ENCODE measurements at places on chromosomes 1 and 21.

GRCh38 chr1:197284325-197284724 lies 16.3 kb downstream of the CRB1 start:
- no peak for DNase-seq

DNA sequence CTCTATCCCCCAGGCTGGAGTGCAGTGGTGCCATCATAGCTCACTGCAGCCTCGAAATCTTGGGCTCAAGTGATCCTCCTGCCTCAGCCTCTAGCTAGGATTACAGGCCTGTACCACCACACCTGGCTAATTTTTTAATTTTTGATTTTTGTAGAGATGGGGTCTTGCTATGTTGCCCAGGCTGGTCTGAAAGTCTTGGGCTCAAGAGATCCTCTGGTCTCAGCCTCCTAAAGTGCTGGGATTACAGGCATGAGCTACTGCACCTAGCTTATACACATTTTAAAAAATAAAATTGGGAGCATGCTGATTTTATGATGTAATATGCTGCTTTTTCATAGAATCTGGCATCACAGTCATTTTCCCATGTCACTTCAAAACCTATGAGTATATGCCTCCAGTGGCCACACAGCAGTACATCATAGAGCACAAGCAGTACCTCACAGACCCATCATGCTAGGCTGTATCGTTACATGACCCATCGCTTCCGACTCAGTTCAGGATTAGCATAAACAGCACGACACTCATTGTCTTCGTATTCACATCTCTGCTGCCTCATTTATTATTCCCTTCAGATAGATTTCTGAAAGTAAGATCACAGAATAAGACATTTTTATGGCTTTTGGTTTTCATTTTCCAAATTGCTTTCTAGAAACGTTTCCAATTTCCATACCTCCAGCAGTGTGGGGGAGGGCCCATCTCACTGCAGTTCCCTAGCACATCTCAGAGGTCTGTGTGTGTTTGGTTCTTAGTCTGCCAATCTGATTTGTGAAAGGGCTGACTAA lies 35.9 kb upstream of the CCSAP start:
- no peak for DNase-seq

DNA sequence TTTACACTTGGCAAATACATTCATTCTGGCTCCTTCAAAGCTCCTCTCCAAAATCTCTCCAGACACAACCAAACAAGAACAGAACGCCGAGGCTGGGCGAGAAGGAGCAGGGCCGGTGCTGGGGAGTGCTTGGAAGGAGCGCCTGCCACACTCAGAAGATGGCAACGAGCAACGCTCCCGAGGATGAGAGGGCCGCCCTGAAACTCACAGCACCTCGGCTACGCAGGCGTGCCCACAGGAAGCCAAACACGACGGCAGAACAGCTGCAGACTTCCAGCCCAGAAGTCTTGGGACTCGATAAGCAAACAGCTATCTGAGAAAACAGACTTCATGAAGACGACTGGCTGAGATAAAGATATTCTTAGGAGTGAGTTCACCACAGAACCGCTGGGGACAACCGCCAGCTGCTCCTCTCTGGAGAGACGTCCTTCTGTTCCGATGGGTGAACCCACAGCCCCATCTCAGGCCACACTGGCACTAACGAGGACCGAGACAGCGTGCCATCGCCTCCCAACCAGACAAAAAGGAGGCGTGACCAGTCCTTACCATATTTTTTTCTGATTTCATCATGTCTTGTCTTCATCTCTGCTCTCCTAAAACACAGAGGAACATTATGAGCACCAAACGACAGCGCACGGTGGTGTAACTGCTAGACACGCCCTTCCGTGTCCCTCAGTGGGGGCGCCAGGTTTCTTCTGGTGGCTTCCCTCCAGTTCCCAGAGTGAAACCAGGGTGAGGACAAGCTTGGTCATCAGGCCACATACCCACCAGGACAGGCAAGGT lies 18.6 kb downstream of the PTTG1IP start:
- DNase-seq = no peak

DNA sequence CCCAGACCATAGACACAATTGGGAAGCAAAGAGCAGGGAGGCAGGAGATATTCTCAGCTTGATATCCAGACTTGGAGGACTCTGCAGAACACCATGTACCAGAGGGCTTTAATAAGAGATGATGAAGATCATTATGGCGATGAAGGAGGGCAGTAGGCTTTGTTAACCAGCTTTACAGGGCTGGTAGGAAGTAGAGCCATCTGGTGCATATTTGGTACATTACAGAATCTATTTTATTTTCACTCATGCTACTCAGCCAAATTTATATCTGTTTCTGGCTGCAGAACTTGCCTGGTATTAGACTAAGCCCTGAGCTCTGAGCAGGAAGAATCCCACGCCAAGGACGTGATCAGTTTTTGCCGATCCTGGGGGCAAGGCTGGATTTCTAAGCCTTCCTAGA lies 61.8 kb upstream of the SYT6 start:
- DNase-seq = no peak

DNA sequence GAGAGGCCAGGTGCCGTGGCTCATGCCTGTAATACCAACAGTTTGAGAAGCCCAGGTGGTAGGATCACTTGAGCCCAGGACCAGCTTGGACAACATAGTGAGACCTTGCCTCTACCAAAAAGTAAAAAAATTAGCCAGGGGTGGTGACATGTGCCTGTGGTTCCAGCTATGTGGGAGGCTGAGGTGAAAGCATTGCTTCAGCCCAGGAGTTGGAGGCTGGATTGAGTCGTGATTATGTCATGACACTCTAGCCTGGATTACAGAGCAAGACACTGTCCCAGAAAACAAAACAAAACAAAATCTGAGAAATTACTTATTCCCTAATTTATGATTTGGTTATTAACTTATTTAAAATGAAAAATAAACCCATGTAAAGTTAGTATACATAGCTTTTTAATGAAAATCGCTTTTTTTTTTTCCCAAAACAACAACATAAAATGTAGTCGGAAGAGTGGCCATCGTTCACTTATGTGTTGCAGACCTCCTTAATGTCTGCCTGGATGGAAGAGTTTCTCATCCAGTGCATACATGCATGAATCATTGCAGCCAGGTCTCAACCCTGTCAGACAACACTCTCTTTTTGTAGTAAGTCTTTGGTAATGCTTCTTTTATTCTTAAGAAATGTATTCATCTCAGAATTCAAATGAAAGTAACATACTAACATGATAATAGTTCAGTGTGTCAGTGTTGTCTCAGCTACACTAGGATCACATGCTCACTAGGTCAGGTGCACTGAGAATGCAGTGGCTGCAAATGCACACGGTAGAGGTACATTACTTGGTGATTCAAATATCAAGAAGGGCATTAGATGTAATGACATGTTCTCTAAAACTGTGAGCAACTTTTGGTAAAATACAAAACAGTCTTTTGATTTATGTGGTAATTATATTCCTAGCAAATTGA lies 28.0 kb downstream of the ITSN1 start:
- no peak for DNase-seq

DNA sequence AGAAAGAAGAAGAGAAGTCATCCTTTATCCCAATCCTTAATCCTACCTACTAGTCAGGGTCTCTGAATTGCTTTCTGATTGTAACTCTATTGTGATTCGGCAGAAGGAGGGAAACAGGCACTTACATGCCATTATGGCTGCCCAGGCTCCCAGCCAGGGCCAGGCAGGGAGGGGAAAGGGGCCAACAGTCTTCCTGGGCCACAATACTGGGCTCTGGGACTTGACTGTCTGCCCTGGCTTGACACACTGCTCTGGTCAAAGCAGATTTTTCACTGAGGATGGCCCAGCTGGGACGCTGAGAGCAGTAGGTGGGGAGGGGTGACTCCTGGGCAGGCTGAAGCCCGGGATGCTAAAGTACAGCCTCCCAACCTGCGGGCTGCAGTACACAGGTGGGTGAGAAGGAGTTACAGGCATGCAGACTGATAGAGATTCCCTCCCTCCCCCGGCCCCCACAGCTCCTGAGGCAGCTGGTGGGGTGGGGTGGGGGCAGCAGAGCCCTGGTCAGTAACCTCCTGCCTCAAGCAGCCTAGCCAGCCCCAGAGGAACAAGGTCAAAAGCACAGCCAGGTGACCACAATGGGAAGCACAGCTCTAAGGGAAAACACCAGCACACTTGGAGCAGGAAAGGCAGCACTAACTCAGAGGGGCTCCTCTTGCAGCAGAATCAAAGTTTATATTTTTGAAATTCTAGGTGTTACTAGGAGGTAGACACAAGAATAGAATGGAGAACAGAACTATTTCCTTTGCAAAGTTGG lies 25.3 kb downstream of the KCND3 start:
- DNase-seq = no peak

DNA sequence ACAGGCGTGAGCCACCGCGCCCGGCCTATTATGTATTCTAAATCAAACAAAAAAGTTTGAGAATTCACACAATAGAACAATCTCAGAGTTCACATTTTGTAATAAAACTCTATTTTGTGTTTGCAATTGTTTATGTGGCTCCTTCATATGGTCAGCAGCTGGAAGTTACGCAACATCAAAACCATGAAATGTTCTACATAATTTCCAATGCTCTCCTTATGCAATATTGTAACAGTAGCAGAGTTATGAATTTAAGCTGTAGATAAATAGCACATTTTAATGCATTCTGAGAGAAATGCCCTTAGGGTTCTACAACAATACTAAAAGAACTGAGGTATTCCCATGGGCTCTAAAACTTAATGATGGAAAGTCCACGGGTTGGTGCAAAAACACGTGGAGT lies 62.3 kb upstream of the COL11A1 start:
- no peak for DNase-seq

GRCh38 chr1:50027794-50028193 lies 4.0 kb upstream of the AGBL4 start:
- DNase-seq = peak; percentile 92

DNA sequence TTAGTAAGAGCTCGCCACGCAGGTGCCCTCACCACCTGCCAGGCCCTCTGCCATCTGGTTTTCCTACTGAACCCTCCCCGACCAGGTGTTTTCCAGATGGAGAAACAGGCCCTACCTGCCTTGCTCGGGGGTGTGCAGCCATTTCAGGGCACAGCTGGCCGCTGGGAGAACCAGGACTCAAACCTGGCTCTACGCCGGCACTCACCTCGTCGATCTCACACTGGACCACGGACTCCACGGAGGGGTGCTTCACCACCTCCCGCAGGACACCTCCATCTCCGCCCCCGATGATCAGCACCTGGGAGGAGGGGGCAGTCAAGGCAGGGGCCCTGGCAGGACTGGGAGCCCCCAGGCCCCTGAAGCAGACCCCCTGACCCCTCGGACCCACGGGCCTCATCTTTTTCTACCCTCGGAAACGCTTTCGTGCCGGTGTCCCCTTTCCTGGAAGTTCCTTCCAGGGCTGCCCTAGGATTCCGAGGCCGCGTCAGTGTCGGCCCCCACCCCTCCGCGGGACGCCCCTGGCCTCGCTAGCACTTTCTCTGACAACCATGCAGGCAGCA lies 1.1 kb downstream of the SRM start:
- DNase-seq = peak; percentile 17

DNA sequence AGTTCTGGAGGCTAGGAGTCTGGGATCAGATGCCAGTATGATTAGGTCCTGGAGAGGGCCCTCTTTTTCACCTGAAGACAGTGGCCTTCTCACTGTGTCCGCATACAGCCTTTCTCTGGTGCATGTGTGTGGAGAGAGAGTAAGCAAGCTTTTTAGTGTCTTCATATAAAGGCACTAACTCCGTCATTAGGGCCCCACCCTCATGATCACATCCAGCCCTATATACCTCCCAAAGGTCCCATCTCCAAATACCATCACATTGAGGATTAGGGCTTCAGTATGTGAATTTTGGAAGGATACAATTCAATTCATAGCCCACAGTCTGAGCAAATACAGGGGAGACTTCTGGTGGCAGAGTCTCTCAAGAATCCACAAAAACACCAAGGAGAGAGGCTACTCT lies 176.6 kb downstream of the BACH1 start:
- DNase-seq = no peak

DNA sequence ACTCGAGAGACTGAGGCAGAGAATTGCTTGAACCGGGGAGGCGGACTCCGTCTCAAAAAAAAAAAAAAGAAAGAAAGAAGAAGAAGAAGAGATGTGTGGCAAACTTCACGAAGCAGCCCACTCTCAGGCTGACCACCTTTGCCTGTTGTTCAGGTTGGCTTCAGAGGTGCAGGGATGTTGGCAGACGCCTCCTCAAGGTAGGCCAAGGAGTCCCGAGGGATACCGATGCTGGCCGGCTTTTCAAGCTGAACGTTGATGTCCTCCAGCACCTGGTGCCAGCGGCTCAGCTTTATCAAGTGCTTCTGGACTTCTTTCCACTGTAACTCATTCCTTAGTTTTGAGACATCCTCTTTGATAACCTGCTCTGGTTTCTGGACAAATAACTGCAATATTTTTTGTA lies 243.8 kb upstream of the ADGRL2 start:
- no peak for DNase-seq

DNA sequence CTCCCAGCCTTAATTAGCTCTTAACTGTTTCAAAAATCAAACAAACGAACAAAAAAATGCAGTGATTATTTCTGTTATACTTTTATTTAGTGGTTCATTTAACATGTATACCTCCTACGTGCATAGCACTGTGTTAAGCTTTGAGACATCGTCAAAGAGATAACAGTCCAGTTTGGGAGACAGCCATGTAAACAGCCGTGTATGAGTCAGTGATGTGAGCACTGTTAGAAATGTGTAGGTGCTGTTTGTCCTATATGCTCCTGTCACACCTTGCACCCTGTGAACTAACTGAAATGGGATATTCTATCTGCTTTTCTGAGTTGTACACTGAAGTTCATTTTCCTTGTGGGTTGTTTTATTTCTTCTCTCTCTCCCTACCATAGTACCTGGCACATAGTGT lies 109.7 kb upstream of the CACYBP start:
- DNase-seq = no peak

DNA sequence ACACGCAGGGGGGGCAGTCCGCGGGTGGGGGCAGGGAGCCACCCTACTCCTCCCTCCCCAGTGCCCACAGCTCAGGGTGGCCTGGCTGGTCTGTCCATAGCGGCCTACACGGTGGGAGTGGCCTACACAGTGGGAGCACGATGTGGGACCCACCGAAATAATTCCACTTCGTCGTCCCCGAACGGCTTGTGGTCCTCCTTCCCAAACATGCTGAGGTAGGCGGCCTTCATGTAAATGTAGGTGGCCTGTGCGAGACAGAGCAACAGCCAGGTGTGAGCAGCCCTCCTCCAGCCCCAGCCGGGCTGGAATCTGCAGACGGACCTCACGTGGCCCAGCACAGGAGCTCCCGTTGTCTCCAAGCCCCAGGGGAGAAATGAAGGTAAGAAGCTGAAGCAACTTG lies 34.4 kb downstream of the TTC39A start:
- no peak for DNase-seq

Measured in NCI-H2029 (cell line).